Activated CD4-positive, alpha-beta memory T cell treated with anti-CD3 and anti-CD28 coated beads for 36 hours (primary cell): ENCODE measurements at places on chromosomes 16 and 17. TPM values are rescaled to one million over a fixed set of nuclear protein-coding genes. Genes with fewer than 3 reads are reported as not detected.

DNA sequence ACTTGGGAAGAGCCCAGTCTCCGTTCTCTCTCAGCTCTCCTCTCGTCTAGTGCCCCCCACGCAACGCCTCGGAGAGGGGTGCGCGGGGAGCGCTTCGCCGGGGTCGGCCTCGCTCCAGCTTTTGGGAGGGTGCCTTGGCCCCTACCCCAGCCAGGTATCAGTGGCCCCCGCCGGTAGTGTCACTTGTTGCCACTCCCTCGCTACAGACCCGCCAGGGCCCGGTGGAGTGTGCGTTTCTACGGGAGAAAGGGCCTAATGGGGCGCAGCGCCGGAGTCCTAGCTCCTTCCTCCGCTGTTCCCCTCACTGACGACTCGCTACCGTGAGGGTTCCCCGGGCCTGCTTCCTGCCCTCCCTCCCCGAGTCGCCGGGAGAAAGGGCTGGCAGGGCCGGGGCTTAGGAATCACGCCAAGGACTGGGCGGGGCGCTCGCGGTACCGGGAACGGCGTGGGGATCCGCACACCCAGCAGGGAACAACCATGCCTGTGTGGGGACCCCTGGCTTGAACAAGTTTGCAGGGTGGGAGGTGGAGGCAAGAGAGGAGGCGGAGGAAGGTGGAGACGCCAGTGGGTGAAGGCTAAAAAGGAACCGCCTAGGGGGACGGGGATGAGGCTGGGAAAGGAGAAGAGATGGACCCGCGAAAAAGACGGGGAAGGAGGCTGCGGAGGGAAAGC is 997 bp upstream of the CDH11 start:
- H3K27ac ChIP-seq: no peak overlapping the region
- H3K4me3 ChIP-seq: no peak overlapping the region
- no peak for DNase-seq
- no peaks in the 10 kb centered on the region for H3K4me1 ChIP-seq

The C1QL1 gene
- total RNA-seq: 0.87 TPM

GRCh38 chr17:750431-751037 is 1.5 kb downstream of the GEMIN4 start:
- H3K36me3 ChIP-seq: peaks cover 38% of the 10 kb centered on the region
- DNase-seq: no peak
- no peak overlapping the region for H3K27ac ChIP-seq
- peaks cover 35% of the 10 kb centered on the region for H3K4me1 ChIP-seq
- no peaks in the 10 kb centered on the region for H3K27me3 ChIP-seq

The KRT28 gene
- total RNA-seq: not detected

- H3K27ac ChIP-seq: no peak overlapping the region
- H3K4me3 ChIP-seq: no peak overlapping the region
- no peaks in the 10 kb centered on the region for H3K36me3 ChIP-seq
- DNase-seq: no peak
- no peaks in the 10 kb centered on the region for H3K4me1 ChIP-seq
- no peaks in the 10 kb centered on the region for H3K27me3 ChIP-seq
Observed at GRCh38 chr17:53655591-53655990, 167.1 kb upstream of the KIF2B start.

DNA sequence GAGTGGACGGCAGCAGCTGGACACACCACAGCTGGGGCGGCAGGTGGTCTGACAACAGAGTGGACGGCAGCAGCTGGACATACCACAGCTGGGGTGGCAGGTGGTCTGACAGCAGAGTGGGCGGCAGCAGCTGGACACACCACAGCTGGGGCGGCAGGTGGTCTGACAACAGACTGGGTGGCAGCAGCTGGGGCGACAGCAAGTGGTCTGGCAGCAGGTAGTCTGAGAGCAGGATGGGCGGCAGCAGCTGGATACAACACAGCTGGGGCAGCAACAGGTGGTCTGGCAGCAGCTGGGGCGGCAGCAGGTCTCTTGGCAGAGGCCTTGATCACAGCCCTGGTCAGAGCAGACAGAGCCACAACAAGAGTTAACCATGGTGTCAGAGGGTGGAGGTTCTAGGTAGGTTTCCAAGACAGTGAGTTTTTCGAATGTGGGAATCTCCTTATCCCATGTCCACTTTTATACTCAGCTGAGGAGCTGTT is at the start of gene KRTAP4-1:
Gene KRTAP4-1, minus strand, starts transcription at position 432 of the 482 bp plus-strand sequence. Its CDS starts 57 bp downstream, at position 375.
- H3K27me3 ChIP-seq: peaks cover 13% of the 10 kb centered on the region
- no peak for DNase-seq
